ENCODE measurements at places on chromosomes 3 and 15. TPM values are rescaled to one million over a fixed set of nuclear protein-coding genes. Genes with fewer than 3 reads are reported as not detected.

- no peak for DNase-seq
Measured at GRCh38 chr3:157136647-157137387, 23.1 kb downstream of the CCNL1 start.

The ADGRG7 gene
- total RNA-seq, result not detected

The EIF4G1 gene
- 424 TPM for total RNA-seq

The MNS1 gene
- total RNA-seq, result 0.53 TPM

Measured in glomerular endothelial cell (primary cell).